ENCODE measurements at places on chromosomes 5 and 9.
A peak's percentile ranks its signal among the peaks of the same experiment; 100 is the strongest.

DNA sequence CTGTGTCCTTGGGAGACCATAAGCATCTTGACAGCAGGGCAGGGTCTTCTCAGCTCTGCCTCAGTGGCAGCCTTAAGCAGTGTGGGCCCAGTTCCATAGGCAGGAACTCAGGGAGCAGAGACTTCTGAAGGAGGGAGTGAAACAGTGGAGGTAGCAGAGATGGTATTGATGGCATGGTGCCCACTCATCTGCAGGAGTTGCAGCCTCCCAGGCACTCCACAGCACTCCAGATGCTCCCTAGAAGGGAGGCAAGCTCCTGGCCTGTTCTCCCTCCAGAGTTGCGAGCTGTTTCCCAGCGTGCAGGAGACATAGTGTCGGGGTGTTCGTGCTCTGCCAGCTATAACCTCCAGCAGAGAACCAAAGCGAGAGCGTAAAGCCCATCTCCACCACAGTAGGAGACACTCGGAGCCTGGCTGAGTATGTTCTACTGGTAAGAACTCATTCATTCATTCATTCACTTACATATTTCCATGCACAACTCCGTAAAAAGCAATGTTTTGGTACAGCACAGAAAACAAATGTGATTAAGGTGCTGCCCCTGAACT, 31.4 kb upstream of the UNC5A start:
- no peak for DNase-seq

GRCh38 chr9:86047361-86047760, 52.0 kb downstream of the GOLM1 start:
- no peak for DNase-seq

DNA sequence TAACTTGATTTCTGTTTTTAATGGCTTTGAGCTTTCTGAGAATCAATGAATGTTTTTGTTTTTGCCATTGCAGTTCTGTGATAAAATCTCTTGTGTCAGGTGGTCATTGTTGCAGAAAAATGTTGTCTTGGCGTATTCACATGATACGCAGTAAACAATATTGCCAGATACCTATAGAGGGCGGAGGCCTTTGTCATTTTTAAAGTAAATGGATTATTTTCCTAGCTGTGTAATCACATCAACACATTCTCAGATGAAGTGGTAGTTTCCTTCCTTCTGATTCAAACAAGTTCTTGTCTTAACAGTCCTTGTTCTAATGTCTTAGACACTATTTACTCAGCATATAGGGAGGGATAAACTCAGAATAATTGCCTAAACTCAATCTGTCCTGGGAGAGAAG, 109.9 kb upstream of the DAB2 start:
- no peak for DNase-seq

GRCh38 chr5:177440990-177441780, 5.4 kb upstream of the PRR7 start:
- DNase-seq = no peak

DNA sequence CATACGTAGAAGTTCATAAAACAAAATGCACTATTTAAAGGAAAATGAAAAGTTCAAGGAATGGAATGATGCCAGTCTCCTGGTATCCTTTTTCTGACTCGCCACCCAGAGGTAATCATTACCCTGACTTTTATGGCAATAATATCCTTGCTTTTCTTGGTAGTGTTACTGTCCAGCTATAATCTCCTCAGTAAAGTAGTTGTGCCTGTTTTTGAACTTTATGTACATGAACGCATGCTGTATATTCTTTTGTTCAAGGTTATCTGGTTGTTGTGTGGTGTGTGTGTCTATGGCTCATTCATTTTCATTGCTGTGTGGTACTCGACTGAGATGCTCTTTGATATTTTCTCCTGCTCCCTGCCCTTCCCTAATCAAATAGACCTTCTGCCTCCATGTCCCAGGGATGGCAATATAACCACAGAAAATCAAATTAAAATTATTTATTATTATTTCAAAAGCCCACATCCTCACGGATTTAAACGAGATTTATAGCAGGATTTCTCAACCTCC, 29.2 kb upstream of the FBP1 start:
- DNase-seq = no peak

- DNase-seq = no peak
These were observed at the start of gene P4HA2 for GRCh38 chr5:132227485-132228240. P4HA2 (minus strand) TSS chr5:132227853; CDS start chr5:132218626, 9,227 bp downstream.

GRCh38 chr9:80556631-80557030, 984.9 kb downstream of the TLE4 start:
- no peak for DNase-seq

DNA sequence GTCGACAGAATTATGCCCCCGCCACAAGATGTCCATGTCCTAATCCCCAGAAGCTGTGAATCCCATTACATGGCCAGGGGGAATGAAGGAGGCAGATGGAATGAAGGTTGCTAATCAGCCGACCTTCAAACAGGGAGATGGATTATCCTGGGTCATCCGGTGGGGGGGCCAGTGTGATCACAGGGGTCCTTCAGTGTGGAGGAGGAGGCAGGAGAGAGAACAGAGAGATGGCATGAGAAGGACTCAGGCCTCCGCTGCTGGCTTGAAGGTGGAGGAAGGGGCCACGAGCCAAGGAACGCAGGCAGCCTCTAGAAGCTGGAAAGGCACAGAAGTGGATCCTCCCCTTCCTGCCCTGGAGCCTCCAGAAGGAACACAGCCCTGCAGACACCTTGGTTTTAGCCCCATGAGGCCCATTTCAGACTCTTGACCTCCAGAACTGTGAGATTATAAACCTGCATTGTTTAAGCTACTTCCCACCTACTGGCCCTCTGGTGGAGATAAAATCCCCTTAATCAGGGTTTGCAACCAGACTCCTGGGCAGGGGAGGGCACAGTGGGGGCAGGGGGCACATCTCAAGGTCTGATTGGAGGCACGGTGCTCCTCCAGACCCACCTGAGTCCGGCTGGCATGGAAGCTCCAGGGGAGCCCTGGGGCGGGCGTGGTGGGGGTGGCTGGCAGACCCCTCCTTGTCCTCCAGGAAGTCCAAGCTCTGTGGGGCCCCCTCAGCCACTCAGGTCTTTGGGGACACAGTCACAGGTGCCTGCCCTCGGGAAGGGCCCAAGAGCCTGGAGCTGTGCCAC, 13.8 kb downstream of the PTGES2 start:
- no peak for DNase-seq

DNA sequence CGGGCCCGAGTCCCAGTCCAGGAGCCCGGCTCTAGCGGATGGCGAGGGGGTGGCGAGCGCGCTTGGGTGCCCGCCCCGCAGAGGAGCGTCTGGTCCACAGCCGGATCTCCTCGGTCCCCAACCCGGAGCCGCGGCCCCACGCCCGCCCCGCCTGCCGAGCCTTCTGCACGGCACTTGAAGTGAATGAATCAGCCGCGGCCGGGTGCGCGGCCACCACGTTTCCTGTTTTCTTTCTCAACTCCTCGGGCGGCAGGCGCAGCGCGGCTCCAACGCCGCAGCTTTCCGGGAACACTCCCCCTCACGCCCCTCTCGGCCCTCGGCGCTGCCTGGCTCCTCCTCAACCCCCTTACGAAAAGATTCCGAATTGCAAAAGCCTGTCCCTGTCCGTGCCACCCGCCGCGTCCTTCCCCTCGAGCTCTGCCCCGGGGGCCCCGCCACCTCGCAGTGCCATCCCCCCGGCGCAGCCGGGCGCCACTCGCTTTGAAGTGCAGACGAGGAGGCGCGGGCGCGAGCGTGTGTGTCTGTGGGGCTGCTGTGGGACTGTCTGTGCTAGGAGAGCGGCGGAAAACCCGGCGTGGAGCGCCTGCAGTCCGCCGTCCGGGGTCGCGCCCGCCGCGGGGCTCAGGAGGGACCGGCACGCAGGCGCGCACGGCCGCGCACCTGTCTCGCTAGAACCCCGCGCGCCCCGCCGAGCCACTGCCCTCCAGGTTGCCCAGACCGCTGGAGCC, 456.6 kb downstream of the RAB3C start:
- DNase-seq = no peak

DNA sequence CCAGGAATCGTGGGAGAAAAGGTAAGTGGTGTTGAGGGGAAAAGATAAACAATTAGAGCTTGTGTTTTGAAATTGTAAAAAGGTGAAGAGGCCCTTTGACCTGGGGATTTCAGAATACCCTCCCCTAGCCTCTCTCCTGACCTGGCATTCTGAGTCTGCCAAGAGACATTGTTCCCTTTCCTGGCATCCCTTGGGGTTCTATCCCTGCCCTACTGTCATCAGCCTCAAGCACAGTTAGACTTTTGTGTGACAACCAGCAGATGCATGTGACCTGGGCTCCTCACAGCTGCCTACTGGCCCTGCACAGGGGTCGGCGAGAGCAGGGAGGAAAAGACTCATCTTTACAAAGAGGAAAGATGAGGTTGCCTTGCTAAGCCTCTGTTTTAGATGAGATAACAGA, 72.2 kb upstream of the ORM1 start:
- DNase-seq = no peak

GRCh38 chr9:99811172-99811571, 10.5 kb upstream of the NR4A3 start:
- no peak for DNase-seq

- DNase-seq = no peak
These were observed 194.5 kb upstream of the RIOK2 start for GRCh38 chr5:97377582-97377981.

DNA sequence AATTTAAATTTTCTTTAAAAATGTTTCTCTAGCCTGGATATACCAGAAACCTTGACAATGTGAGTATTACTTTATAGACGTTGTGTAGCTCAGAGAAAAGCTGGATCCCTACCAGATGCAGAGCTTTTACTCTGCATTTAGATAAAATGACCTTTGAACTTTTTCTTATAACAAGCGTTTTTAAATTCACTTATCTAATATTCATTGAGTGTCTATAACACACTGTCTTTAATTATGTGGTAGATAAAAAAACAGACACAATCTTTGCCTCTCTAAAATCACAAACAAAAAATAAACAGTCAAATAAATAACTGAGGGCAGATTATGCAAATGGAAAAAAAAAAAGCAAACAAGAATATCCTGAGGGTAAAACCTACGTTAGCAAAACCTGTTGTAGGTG, 773.6 kb downstream of the CDH12 start:
- DNase-seq = no peak

DNA sequence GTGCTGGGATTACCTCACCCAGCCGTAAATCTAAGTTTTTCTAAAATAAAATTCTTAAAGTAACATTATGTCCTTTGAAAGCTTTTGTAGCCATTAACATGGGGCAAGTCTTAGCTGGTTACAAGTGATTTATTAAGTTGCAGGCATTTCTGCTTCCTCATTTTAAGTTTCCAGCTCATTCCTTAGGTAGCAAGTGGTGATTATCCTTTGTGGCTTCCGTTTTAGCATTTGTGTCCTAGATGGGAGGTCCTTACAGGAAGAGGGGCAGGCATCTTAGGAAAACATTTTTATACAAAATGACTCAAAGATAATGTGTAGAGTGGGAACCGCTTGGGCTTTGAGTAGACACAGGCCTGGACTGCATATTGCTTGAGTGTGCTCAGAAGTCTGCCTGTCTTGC, 35.0 kb upstream of the ROPN1L start:
- no peak for DNase-seq

GRCh38 chr5:143733665-143734455, 78.1 kb upstream of the HMHB1 start:
- DNase-seq = no peak

DNA sequence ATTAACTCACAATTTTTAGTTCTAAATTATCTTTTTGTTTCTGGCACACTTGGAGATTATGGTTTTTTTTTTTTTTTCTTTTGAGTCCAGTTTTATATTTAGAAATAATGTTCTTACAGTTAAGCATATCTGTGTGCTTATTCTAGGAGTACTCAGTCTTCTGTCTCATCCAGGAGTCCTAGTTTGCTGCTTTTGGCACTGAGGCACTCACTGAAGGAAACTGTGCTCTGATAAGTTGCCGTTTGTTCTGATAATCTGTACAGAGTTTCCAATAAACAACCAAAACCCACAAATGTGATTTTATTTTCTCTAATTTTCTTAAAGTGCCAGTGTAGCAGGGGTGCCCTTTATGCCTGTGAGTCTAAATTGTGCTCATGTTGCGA, 251.0 kb downstream of the LRRC70 start:
- no peak for DNase-seq

- no peak for DNase-seq
These were observed 663 bp upstream of the SMIM27 start for GRCh38 chr9:32551276-32552051.

GRCh38 chr5:5092149-5092548, 48.0 kb upstream of the ADAMTS16 start:
- no peak for DNase-seq

- no peak for DNase-seq
These were observed 14.9 kb downstream of the BRD3OS start for GRCh38 chr9:134040176-134040565.

GRCh38 chr5:22852807-22853660, at the start of gene CDH12:
CDH12 (minus strand) TSS chr5:22853344.
- no peak for DNase-seq

DNA sequence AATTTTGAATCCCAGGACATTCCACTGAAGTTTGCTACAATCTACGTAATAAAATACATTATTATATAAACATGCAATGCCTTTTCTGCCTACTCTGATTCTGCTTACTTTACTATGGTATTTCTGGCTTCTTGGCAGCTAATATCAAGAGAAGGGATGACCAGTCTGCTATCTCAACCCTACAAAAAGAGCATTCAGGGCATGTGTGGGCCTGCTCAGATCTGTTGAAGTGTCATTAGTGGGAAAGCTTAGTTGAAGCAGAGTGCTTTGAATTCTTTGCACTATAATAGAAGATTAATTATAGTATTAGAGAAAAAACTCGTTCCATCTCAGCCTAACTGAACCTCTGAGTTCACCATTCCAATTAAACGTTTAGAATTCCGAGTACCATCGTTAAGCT, 339.5 kb upstream of the ISL1 start:
- no peak for DNase-seq

- DNase-seq = no peak
These were observed 14.5 kb downstream of the FBXO10 start for GRCh38 chr9:37561682-37562081.

GRCh38 chr9:114619191-114619761, 8.2 kb downstream of the TMEM268 start:
- DNase-seq = no peak

DNA sequence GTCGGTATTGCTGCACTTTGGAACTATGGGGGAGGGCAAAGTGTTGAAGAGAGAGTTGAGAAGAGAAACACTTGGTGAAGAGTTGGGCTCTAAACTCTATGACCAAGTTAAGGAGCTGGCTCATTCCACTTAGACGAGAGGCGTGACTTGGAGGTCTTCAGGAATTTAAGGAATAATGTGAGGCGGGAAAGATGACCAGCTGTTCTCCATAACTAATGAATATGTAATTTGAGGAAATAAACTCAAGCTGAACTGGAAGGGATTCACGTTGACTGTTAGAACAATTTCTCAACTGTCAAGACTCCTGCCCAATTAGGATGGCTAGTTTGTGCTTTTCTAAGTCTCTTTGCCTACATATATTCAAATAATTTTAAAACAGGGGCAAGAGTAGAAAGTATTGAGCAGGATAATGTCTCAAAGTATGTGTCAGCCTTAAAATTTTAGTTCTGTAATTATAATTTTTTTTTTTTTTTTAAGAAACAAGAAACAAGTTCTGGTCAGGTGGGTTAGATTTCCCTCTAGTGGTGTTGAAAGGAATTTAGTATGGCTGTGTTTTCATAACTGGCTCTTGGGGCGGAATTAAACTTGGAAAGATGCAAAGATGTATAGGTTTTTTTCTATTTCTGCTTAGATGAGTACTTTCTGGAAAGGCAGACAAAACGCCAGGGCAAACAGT, 33.4 kb downstream of the TMEM252 start:
- peak; percentile 9 for DNase-seq

- no peak for DNase-seq
These were observed 39.7 kb upstream of the HSD17B4 start for GRCh38 chr5:119412279-119413227.
